ENCODE measurements at places on chromosomes 11 and 22. TPM values are rescaled to one million over a fixed set of nuclear protein-coding genes. Genes with fewer than 3 reads are reported as not detected.

DNA sequence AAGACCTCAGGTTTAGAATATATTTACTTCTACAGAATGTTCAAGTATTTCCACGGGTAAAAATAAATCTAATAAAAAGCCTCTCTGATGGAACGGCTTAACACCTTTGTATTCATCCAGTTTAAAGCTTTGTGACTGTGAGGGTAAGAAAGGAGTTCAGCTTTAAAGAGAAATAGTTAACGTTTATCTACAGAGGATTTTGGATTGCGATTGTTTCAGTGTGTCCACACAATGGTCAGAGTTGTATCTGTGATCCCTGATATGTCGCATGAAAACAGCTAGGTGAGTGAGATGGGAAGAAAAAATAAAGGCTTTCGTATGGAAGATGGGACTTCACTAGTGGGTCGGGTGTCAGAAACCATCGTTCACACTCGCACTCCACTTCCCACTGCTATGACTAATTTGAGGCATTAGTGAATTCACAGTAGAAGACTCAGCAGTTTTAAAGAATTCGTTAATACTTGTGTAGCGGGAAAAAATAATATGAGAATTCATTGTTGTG, 1.6 kb downstream of the APLP2 start:
- H3K27me3 ChIP-seq = peaks cover 3% of the 10 kb centered on the region
- DNase-seq = no peak
- no peak overlapping the region for H3K27ac ChIP-seq
- no peaks in the 10 kb centered on the region for H3K36me3 ChIP-seq

Gene DNAJC4
- total RNA-seq = 22.5 TPM

DNA sequence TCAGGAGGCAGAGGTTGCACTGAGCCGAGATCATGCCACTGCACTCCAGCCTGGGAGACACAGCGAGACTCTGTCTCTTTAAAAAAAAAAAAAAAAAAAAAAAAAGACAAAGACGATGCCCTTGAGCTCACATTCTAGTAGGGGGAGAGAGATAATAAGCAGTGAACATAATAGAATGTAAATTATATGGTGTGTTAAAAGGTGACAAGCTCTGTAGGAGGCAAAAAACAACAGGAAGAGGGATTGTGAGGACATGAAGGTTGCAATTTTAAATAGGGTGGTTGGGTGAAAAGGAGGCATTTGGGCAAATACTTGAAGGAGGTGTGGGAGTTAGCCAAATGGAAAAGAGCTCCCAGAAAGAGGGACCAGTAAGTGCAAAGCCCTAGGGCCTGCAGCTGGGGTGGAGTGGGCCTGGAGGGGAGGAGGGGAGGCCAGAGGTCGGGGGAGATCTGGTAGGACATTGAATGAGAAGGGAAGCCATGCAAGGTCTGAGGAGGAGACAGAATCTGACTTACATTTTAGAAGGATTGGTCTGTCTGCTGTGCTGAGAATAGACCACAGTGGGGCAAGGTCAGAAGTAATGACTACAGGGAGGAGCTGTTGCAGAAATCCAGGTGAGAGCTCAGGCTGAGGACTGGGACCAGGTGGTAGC, 26.6 kb downstream of the P2RY2 start:
- no peaks in the 10 kb centered on the region for H3K36me3 ChIP-seq
- H3K4me3 ChIP-seq = no peak overlapping the region
- no peak overlapping the region for H3K27ac ChIP-seq

- no peak overlapping the region for H3K4me3 ChIP-seq
- no peaks in the 10 kb centered on the region for H3K27me3 ChIP-seq
- peaks cover 8% of the 10 kb centered on the region for H3K4me1 ChIP-seq
- no peak overlapping the region for H3K27ac ChIP-seq
Measured at GRCh38 chr11:18420067-18420466, 7.9 kb downstream of the LDHC start.

DNA sequence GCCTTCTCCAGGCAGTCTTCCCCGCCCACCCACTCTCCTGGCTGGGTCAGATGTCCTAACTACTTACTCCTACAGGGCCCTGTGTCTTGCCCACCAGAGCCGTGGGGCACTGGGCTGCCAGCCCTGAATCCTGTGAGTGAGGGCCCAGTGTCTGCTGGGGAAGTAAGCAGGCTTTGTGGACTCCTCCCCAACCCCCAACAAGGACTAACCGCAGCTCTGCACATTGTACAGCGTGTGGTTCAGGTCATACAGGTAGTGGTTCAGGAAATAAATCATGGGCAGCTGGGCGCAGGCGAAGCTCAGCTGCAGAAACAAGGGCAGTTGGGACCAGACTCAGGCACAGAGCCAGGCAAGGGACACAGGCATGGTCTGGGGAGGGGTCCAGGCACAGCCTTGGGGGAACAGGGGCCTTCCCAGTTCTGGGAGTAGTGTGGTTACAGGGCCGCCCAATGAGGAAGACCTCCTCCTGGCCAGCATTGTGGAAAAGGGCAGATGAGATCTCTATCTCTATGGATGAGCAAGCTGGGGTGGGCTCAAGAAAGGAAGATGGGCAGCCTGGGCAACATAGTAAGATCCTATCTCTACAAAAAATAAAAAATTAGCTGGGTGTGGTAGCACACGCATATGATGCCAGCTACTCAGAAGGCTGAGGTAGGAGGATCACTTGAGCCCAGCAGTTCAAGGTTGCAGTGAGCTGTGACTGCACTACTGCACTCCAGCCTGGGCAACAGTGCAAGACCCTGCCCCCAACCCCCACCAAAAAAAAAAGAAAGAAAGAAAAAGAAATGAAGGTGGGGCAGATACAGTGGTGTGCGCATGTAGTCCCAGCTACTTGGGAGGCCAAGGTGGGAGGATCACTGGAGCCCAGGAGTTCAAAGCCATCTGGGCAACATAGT, 5.5 kb downstream of the UNC93B1 start:
- peak; percentile 39 for DNase-seq
- no peak overlapping the region for H3K4me3 ChIP-seq
- no peaks in the 10 kb centered on the region for H3K27me3 ChIP-seq
- peaks cover 2% of the 10 kb centered on the region for H3K36me3 ChIP-seq
- H3K4me1 ChIP-seq = peaks cover 28% of the 10 kb centered on the region
- no peak overlapping the region for H3K27ac ChIP-seq

DNA sequence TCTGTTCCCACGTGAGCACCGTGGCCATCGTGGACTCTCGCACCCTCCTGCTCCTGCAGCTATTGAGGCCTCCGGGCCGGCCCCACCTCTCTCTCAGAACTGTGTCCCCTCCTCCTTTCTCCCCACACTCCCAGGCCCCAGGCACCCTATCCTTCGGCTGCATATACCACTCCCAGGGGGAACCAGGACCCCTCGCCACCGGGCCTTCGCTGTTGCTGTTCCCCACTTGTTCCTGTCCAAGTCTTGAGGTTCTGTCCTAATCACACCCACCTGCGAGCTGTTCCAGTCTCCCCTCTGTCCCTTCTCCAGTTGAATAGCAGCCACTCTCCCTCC, 43.0 kb upstream of the CDON start:
- no peaks in the 10 kb centered on the region for H3K27me3 ChIP-seq
- H3K36me3 ChIP-seq = no peaks in the 10 kb centered on the region
- peaks cover 4% of the 10 kb centered on the region for H3K4me1 ChIP-seq

- H3K27ac ChIP-seq = no peak overlapping the region
- H3K4me3 ChIP-seq = no peak overlapping the region
- H3K27me3 ChIP-seq = no peaks in the 10 kb centered on the region
- peaks cover 19% of the 10 kb centered on the region for H3K36me3 ChIP-seq
- DNase-seq = no peak
Measured at GRCh38 chr22:45819305-45819704, 147.7 kb downstream of the ATXN10 start.

GRCh38 chr11:91960770-91961169, 263.8 kb upstream of the FAT3 start:
- no peaks in the 10 kb centered on the region for H3K4me1 ChIP-seq
- DNase-seq = no peak
- no peak overlapping the region for H3K27ac ChIP-seq
- no peaks in the 10 kb centered on the region for H3K36me3 ChIP-seq

DNA sequence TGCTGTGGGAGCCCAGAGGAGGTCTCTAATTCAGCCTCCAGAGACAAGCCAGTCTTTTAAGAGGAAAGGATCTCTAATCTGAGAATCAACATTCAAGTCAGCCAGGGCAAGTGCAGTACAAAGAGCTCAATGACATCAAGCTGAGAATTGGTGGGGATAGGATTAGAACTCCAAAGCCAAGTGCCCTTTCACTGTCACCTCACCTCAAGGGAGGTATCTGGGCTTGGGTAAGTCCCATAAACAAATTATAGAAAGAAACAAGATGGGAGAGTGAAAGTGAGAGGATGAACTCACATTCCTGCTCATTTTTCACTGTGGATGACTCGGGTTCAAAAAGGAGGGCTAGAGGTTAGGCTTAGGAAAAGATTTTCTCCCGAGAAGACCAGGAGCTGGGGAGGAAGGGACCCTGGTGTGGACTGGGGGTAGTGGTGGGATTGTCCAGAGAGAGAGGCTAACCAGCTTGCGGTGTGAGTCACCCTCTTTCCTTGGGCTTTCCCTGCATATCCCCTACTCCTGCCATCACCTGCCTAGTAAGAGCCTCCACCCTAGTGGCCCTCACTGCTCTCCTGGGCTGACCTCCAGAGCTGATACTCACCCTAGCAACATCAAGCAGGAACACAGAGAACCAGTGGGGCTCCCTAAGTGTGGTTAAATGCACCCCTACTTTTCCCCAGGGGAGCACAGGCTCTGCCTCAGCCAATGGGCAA, 70.4 kb downstream of the RRM1 start:
- no peaks in the 10 kb centered on the region for H3K4me1 ChIP-seq
- no peak for DNase-seq
- H3K27me3 ChIP-seq = no peaks in the 10 kb centered on the region
- H3K27ac ChIP-seq = no peak overlapping the region

Data from activated CD4-positive, alpha-beta memory T cell treated with anti-CD3 and anti-CD28 coated beads for 36 hours (primary cell).